Stimulated activated CD4-positive, alpha-beta T cell treated with anti-CD3 and anti-CD28 coated beads, TNF-alpha, amount 100 ng/mL, for 48 hours (primary cell): ENCODE measurements at places on chromosomes 7 and 10.

GRCh38 chr7:13457790-13458189 lies 531.7 kb downstream of the ETV1 start:
- DNase-seq: no peak

GRCh38 chr10:71222601-71223346 lies 10.4 kb downstream of the UNC5B start:
- no peak for DNase-seq

DNA sequence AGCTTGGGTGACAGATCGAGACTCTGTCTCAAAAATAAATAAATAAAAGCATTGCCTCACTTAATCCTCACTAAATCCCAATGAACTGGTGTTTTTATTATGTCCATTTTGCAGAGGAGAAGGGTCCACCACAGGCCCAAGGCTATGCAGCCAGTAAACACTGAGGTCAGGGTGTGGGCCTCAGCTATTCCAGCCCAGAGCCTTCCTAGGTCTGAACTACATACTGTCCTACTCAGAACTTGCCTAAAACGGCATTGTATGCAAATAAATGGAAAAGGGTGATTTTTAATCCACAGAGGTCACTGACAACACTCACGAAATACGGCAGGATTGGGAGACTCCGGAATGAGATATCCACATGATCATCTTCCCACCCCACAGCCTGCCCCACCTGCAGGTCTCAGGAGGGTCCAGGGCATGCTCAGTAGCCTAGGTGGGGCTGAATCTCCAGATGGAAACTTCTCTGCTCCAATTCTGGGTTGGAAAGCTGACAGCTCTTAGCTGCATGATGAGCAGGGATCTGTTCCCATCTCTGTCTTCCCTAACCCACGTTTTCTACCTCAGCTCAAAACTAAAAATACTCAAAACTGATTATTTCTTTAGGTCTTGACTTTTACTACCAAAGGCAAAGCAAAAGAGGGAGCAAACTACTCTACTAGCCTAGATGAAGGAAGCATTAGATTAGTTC lies 121.0 kb downstream of the SORBS1 start:
- DNase-seq: no peak

- no peak for DNase-seq
Measured at GRCh38 chr10:133351408-133352318, 4.5 kb downstream of the PRAP1 start.

DNA sequence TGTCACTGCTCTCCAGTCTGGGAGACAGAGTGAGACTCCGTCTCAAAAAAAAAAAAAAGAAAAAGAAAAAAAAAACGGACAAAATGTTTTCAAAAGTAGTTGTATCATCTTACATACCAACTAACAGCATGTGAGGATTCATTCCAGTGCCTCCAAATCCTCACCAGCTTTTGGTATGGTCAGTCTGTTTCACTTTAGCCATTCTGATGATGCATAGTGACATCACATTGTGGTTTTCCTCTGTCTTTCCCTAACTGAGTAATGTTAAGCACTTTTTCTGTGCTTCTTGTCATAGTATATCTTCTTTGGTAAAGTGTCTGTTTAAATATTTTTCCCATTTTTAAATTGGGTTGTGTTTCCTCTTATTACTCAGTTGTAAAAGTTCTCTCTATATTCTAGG lies 251.4 kb upstream of the CTBP2 start:
- no peak for DNase-seq

DNA sequence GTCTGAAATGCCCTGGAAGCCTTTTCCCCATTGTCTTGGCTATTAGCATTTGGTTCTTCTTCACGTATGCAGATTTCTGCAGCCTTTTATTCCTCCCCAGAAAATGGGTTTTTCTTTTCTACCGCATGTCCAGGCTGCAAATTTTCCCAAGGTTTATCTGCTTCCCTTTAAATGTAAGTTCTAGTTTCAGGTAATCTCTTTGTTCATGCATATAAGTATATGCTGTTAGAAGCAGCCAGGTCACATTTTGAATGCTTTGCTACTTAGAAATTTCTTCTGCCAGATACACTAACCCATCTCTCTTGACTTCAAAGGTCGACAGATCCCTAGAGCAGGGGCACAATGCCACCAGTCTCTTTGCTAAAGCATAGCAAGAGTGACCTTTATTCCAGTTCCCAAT lies 12.3 kb downstream of the THAP5 start:
- DNase-seq: no peak

DNA sequence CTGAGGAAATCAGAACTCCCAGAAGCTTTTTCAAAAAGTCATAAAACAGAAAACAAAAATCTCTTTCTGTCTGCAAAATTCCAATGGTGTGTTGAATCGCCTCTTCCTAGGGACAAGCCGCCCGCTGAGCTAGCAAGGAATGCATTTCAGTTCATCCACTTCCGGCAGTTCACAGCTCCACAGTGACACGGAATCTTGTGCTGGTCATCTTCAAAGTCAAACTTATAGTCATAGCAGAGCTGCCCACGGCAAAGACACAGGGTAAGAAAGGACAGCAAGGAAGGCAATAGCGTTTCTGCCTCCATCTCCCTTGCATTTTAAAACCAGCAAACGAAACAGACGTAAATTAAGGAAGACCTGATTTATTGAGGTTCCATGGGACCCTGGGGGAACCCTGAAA lies 111.2 kb downstream of the GALNT11 start:
- no peak for DNase-seq

- no peak for DNase-seq
Measured at GRCh38 chr10:17265468-17265867, 37.4 kb downstream of the VIM start.

DNA sequence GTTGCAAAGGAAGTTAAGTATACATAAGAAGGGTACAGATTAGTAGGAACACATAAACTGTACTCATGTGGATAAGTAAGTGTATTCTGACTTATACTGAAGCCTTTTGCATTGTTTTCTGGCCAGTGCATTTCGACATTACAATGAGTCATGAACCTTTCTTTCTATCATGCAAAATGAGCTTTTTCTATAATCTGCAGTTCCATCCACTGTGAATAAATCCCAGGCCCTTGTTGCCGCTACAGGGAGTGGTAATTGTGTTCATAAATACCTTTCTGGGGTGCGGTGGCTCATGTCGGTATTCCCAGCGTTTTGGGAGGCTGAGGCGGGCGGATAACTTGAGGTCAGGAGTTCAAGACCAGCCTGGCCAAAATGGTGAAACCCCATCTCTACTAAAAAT lies 858.3 kb downstream of the GRM8 start:
- DNase-seq: no peak

- DNase-seq: no peak
Measured at GRCh38 chr7:55254242-55254595, 110.9 kb upstream of the LANCL2 start.

DNA sequence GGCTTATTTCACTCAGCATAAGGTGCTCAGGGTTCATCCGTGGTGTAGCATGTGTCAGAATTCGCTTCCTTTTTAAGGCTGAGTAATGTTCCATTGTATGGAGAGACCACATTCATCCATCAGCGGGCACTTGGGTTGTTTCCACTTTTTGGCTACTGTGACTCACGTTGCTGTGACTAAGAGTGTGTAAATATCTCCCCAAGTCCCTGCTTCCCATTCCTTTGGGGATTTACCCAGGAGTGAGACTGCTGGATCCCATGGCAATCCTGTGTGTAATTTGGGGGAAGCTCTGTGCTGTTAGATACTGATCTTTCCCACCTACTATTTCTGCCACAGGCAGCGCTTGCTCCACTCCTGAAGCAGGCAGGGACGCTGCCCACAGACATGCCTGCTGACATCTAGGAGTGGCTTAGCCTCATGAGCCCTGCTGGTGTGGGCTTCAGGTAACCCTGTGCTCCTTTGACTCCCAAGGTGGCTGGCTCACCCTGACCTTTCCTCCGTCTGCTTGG lies 346.0 kb downstream of the FRMD4A start:
- DNase-seq: no peak

DNA sequence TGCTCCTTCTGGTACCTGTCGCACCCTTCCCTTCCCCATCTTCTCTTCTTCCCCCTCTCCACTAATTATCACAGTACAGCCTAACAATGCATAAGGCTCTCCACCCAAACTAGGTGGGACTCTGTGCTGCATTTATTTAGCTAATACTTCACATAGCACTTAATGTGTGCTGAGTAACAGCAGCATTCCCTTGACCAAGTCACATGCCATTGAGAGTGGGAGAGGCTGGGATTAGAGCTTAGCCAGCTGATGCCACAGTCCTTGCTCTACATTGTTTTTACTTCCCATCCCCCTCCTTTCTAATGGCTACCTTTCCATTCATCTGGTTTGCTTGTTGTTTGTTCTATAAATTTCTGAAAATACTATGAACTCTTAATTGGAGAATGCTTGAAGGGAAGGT lies 426.9 kb downstream of the LRMDA start:
- DNase-seq: no peak

GRCh38 chr10:72075376-72076115 lies 12.8 kb downstream of the SPOCK2 start:
- DNase-seq: no peak

DNA sequence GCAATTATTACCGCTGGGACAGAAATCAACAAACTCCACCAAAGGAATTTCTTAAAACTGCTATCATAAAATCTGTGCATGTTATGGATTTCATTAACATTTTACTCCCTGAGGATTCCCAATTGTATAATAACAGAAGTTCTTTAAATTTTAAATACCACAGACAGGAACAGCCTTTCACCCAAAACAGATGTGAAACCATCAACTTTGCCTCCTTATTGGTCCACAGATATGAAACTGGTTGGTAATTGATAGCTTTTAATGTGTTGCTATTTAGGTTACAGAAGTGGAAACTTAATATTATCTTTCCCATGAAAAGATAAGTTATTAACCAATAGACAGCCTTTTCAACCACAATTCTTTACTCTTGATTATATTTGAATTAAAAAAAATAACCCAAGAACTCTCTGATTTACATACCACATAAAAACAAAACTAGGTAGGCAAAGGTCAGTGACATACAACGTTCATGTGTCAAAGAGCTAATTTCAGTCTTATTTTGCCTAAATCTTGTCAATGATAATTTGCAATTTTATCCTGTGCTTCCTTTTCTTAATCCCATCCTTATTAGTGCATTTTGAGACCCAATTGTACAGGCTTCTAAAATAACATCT lies 90.0 kb downstream of the NRP1 start:
- DNase-seq: no peak

- no peak for DNase-seq
Measured at GRCh38 chr7:92205987-92206386, 27.0 kb upstream of the LRRD1 start.

DNA sequence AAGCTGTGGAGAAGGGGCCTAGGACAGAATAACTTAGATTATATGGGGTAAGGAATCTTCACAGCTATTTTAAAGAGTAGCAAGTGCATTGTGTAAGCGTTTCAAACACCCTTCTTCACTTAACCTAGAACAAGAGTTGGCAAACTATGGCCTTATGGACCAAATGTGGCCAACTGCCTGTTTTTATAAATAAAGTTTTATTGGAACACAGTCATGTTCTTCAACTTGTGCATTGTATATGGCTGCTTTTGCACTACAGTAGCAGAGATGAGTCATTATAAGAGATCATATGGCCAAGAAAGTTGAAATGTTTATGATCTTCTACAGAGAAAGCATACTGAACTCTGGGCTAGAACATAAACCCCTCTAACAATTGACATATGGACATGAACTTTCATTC lies 187.8 kb downstream of the ETV1 start:
- no peak for DNase-seq

DNA sequence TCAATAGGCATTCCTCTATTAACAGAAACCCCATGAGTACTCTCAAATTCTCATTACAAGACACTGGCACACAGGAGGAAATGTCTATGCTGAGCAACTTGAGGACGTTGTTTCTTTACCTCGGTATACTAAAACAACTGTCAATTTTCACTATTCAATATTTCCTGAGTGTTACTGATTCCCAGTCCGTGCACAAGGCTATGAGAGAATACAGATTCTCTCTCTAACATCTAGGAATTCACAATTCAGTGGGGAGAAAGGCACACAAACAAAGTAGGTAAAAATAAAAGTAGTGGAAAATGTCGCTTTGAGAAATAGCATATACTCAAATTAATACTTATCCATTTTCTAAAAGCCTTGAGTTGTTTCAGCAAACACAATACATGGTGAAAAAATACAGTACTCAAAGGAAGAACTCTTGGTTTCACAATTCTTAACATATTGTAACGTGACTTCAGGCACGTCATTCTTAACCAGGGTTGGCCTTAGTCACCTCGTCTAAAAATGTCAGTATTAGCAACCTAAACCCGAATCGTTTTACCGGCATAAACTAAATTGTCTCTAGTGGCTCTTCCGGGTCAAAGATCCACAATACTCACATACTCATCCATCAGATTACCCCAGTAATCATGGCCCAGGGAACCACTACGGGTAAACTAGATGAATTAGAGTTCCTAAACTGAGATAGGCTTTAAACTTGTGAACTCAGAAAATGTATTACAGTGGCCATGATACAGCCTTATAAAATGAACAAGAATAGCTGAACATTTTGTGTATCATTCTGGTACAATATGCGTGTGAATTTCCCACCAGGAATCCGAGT lies 1.5 kb downstream of the IPMK start:
- no peak for DNase-seq

DNA sequence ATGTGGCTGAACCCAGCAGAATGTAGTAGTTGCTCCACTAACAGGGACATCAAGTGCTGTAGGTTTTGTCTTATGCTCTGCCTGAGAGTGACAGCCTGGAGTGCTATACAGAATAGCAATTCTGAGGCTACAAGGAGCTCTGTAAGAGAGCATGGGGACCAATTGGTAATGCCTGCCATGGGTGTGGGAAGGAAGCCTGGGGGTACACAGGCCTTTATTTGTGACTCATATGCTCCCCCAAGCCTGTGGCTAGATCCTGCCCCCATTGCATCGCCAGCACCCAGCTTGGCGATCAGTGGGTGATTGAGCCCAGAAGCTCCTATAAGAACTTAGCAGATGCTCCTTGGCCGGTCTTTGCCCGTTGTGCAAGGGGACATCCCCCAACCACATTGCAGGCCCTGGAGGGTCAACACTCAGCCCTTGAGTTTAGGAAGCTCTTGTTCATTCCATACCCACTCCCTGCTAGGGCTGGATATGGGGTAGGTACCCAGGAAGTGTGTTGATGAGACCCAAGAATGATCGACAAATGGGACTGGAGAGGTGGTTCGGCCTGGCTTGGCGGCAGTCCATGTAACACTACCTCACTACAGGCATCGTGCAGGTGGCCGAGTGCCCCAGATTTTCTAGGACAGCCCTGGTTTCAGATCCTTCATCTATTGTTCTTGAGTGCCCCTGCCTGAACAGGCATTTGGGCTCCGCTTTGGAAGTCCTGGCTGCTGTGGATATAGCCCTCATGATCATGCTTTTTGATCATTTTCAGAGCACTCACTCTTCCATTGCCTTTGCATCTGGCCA lies 37.7 kb downstream of the ZMIZ1 start:
- no peak for DNase-seq

DNA sequence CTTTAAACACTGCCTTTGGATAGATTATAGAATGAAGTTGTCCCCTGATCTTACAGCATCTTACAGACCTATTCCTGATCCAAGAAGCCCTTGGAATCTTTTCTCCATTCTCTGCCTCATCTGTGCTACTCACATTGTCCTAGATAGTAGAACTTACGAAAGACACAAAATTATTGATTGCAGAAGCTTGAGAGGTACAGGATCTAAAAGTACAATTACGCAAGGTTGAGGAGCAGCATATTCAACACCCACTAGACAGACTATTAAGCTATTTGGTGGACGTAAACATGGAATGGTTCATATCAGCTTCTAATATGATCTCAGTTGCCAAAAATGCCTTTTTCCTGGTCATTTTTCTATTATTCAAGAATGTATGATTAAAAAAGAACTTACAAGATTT lies 90.5 kb upstream of the SEM1 start:
- no peak for DNase-seq
